Activated naive CD8-positive, alpha-beta T cell treated with anti-CD3 and anti-CD28 coated beads, Interleukin-2, amount 10 ng/mL, durations not matched to agents 7 days and 5 days (primary cell): ENCODE measurements at places on chromosomes 1 and 21. TPM values are rescaled to one million over a fixed set of nuclear protein-coding genes. Genes with fewer than 3 reads are reported as not detected.

The MAGI3 gene
- total RNA-seq: 5.8 TPM

The TNFRSF9 gene
- total RNA-seq: 3.2 TPM

DNA sequence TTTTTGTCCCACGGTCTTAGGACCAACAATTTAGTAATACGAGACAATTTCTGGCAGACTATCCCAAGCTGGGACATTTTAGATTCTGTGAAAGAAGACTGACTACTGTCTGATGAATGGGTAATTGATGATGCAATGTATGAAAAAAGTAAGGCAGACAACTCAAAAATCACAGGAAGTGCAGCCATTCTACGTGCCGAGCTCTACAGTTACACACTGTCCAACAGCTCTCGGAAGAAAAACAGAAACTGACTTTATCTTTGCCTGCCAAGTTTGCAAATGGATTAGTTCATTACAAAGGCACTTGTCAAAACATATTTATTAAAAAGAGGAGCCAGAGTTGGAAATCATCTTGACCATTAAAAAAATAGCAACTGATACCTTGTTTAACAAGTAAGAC, 31.3 kb downstream of the ZBTB8B start:
- DNase-seq: no peak
- H3K4me1 ChIP-seq: peaks cover 4% of the 10 kb centered on the region

The AXDND1 gene
- 0.85 TPM for total RNA-seq

DNA sequence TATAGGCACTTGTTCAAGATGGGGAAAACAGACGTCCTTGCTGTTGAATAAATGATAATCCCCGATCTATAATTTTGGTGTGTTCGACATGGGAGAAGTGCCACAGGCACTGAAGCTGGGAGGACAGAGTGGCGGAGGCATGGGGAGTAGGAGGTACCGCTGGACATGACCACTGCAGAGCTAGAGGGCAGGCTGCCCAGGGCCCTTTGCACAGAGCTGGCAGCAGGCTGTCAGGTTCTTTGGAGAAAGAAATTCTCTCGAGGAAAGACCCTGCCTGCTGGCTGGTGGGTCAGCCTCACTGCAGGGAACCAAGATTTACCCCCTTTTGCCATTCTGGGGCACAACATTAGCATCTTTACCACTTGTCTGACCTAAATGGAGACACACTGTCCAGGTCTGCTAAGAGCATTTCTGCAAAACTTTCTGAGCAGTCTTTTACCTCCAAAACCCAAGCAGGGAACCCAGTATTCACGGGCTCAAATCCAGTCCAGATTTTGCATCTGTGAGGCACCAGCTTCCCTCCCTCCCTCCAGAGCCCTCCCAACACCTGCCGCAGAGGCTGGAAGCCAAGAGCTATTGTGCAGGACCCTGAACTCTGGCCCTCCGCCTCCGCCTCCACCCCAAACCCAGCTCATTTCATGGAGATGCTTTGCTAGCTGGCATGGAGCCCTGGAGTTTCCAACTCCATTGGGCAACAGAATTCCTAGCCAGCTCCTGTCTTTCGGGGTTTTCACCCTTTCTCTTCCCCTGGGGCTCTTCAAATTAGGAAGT, 142.3 kb downstream of the PLXNA2 start:
- no peak for DNase-seq
- H3K36me3 ChIP-seq: no peaks in the 10 kb centered on the region
- peaks cover 10% of the 10 kb centered on the region for H3K27me3 ChIP-seq
- H3K4me3 ChIP-seq: no peak overlapping the region

DNA sequence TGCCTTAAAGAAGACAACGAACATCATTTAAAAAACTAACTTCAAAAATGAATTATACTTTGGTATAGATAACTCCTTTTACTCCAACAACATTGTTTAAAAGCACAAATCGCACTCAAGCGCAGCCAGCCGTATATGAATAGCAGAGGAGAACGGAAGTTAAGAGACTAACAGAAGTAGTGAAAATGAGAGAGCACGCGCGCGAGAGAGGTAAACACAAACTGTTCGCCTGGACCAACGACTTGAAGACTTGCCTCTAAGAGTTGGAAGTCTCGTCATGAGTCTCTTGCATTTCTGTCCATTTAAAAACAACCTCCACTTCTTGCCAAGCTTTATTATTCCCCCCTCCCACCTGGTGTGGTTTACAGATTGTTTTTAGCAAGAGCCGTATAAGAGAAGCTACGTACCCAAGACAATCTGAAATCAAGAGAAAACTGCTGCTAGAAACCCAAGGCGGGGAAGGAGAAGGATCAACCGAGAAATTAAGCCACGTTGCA, 479 bp downstream of the SELENOF start:
- H3K27me3 ChIP-seq: no peaks in the 10 kb centered on the region
- no peak for DNase-seq
- H3K4me3 ChIP-seq: no peak overlapping the region
- H3K27ac ChIP-seq: no peak overlapping the region

The UBL4B gene
- total RNA-seq: not detected

DNA sequence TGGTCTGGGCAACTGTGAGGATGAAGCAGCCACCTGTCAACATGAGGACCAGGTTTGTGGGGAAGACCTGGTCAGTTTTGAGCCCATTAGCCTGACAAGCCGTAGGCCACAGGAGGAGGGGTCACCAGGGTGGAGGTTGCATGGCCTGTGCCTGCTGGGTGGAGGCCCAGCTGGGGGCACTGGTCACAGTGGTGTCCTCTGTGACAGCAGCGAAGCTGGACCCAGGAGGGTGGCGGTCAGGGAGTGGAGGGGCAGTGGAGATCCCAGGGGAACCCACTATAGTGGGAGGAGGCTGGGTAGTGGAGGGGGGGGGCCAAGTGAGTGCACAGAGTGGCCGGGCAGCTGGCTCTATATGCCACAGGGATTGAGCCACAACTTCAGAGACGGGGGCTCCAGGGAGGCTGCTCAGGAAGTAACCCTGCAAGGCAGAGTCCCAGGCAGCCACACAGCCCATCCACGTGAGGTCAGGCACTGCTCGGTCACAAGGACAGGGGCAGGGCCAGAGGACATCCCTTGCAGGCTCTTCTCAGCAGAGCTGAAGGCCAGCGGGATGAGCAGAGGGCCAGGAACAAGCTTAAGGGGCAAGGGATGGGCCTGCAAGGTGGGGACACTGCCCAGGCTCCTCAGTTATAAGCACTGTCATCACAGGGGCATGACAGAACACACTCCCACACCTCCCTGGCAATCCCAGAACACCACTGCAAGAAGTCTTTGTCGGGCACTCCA, 2.3 kb upstream of the C1orf35 start:
- DNase-seq: no peak
- no peak overlapping the region for H3K27ac ChIP-seq
- peaks cover 28% of the 10 kb centered on the region for H3K4me1 ChIP-seq
- H3K36me3 ChIP-seq: no peaks in the 10 kb centered on the region

DNA sequence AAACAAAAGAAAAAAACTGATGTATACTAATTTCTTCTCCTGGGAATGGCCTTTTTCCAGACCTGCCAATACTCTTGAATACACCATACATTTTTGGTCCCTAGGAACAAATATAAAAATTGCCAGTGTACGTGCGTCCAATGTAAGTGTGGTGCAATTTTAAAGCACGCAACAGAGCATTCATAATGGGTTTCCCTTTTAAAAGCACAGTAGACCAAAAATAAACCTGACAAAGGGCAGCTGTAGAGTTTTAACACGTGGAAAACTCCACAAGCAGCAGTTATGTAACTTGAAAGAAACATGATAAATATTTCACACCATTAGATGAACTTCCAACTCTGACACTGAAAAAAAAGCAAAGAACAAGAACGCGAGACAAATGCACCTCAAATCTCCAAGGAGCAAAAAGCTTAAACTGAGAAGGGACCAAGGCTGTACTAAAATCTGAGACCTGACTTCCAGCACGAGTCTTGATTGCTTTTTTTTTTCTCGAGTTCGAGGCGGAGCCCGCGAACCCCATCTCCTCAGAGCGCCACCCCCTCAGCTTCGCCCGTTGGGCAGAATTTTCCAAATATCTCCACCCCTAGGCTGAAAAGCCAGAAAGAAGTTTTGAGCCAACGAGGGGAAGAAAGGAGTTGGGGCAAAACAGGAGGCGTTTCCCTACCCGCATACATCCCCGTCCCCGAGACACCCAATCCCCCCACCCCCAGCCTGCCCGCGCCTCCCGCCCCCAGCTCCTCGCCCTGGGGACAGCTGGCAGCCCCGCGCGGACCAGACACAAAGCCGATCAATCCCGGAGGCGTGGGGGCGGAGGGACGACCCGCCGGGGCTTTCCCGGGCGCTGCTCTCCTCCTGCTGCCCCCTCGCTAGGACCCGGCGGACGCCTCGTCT, at the start of gene JAM2:
Gene JAM2, plus strand, starts transcription at position 599 of the 891 bp plus-strand sequence. CDS start 564 bp downstream, outside the sequence.
- peak within 1 kb of the TSS; percentile 72 for H3K4me3 ChIP-seq
- DNase-seq: peak; percentile 49
- H3K27ac ChIP-seq: peak within 1 kb of the TSS; percentile 22
- peaks cover 12% of the 10 kb centered on the region for H3K4me1 ChIP-seq

GRCh38 chr1:8349961-8350360, 32.0 kb downstream of the SLC45A1 start:
- DNase-seq: peak; percentile 34
- no peaks in the 10 kb centered on the region for H3K36me3 ChIP-seq
- H3K27ac ChIP-seq: no peak overlapping the region

GRCh38 chr1:110216844-110217444, 6.8 kb downstream of the KCNC4 start:
- no peaks in the 10 kb centered on the region for H3K36me3 ChIP-seq
- H3K4me3 ChIP-seq: no peak overlapping the region
- peaks cover 9% of the 10 kb centered on the region for H3K27me3 ChIP-seq
- H3K4me1 ChIP-seq: peaks cover 13% of the 10 kb centered on the region

The ZBED6 gene
- 20.7 TPM for total RNA-seq

- H3K4me1 ChIP-seq: no peaks in the 10 kb centered on the region
- no peak overlapping the region for H3K27ac ChIP-seq
- H3K36me3 ChIP-seq: no peaks in the 10 kb centered on the region
Measured at GRCh38 chr1:162549001-162549400, 12.5 kb upstream of the UAP1 start.

DNA sequence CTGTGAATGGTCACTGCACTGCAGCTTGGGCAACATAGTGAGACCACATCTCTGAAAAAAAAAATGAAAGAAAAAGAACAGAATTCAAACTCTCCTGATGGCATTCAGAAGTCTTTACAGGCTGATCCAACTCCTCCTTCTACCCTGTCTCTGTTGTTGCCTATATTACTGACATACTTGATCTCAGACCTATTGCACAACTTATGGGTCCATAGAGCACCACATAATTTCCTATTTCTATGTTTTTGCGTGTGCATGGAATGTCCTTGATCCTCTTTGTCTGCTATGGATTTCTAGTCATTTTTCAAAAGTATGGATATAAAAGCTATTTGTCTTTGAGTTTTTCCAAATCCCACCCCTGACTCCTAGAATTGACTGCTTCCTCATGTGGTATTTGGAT, 22.4 kb upstream of the CYP2J2 start:
- no peaks in the 10 kb centered on the region for H3K36me3 ChIP-seq
- no peak for DNase-seq
- H3K27me3 ChIP-seq: peaks cover 4% of the 10 kb centered on the region
- H3K4me1 ChIP-seq: no peaks in the 10 kb centered on the region
- H3K27ac ChIP-seq: no peak overlapping the region

DNA sequence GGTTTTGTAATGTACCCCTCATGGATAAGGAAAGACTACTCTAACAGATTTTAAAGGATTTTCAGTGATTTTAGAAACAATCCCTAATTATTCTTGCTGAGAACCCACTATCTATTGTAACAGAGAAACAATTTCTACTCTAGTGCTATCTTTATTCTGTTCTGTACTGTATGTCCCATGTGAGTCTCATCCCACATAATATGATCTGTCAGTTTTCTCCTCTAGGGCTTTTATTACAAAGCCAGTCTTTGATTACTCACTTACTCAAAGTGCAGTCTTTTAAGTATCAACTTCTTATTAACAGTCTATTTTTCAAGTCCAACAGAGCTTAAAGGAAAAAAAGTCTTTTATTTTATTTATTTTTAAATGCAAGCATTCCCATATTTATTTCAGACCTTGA, 54.8 kb downstream of the CTH start:
- DNase-seq: no peak
- peaks cover 3% of the 10 kb centered on the region for H3K36me3 ChIP-seq
- no peak overlapping the region for H3K4me3 ChIP-seq
- H3K4me1 ChIP-seq: no peaks in the 10 kb centered on the region
- H3K27ac ChIP-seq: no peak overlapping the region

DNA sequence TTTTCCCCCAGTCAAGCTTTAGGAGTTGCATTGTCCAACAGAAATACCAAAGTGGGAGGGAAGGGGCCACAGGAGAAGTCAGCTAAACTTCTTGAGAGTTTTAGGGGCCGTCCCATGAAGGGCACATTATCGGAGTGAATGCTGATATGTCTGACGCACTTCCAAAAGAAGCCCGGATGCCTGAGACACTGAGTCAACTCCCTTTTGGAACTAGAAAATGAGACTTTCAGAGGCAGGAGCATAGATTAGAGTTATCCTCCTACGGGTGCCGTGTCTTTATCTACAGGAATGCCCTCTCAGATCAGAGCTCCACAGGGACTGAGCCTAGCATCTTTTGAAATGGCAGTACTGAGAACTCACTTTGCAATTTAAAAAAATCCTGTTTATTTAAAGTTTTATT, 13.1 kb downstream of the ACTN2 start:
- H3K36me3 ChIP-seq: no peaks in the 10 kb centered on the region
- no peaks in the 10 kb centered on the region for H3K4me1 ChIP-seq
- no peak for DNase-seq

The TMPRSS15 gene
- not detected for total RNA-seq

The REN gene
- not detected for total RNA-seq

GRCh38 chr1:38052750-38053415, 6.3 kb upstream of the POU3F1 start:
- H3K27ac ChIP-seq: no peak overlapping the region
- peaks cover 4% of the 10 kb centered on the region for H3K4me1 ChIP-seq
- DNase-seq: no peak

The CATSPERE gene
- 1.6 TPM for total RNA-seq

GRCh38 chr1:10068605-10069294, 36.0 kb downstream of the UBE4B start:
- no peak overlapping the region for H3K27ac ChIP-seq
- H3K4me3 ChIP-seq: no peak overlapping the region
- H3K36me3 ChIP-seq: no peaks in the 10 kb centered on the region
- H3K4me1 ChIP-seq: peaks cover 13% of the 10 kb centered on the region

GRCh38 chr21:38383411-38384237, 114.7 kb downstream of the ERG start:
- peaks cover 19% of the 10 kb centered on the region for H3K27me3 ChIP-seq
- no peak overlapping the region for H3K4me3 ChIP-seq
- no peaks in the 10 kb centered on the region for H3K4me1 ChIP-seq
- no peaks in the 10 kb centered on the region for H3K36me3 ChIP-seq

The TTLL10 gene
- total RNA-seq: not detected

DNA sequence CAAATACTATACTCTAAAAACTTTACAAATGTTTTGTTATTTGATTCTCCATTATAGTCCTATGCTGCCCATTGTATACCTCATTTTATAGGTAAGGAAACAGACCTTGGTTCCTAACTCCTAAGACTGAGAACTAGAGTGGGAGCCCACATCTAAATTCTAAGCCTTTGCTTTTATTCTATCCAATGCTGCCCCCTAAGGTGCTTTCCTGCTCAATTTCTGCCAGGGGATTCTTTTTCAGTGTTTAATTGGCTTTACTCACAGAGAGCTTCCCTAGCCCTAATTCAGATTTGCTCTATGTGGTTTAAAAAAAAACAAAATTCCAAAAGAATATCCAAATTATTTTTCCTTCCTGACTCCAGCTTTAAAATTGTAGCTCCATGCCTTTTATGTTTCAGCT, 64.5 kb downstream of the KIF14 start:
- H3K27me3 ChIP-seq: no peaks in the 10 kb centered on the region
- DNase-seq: no peak
- no peak overlapping the region for H3K4me3 ChIP-seq
- peaks cover 13% of the 10 kb centered on the region for H3K36me3 ChIP-seq
